ENCODE measurements at places on chromosomes 2 and 18.

DNA sequence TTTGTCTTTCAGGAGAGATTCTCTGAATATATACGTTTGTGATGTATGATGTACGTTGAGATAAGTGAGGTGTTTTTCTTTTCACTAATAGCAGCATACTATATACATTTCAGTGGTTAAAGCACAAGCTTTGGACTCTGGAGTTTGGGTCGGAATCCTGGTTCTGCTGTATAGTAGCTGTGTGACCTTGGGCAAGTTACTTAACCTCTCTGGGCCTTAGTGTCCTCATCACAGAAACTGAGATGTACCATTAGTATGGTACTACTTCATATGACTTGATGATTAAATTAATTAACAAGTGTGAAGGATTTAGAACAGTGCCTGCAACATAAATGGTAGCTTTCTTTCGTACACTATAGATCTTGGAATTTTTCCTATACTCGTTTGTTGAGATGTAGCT is 258.7 kb downstream of the CDCA7 start:
- DNase-seq: no peak

- DNase-seq: no peak
Measured at GRCh38 chr2:42050703-42051542, 3.1 kb downstream of the PKDCC start.

GRCh38 chr2:168191955-168192785 is 55.2 kb downstream of the STK39 start:
- DNase-seq: no peak

GRCh38 chr2:24842081-24843050 is 49.1 kb downstream of the CENPO start:
- no peak for DNase-seq

GRCh38 chr2:136741471-136741870 is 23.9 kb upstream of the THSD7B start:
- DNase-seq: no peak

DNA sequence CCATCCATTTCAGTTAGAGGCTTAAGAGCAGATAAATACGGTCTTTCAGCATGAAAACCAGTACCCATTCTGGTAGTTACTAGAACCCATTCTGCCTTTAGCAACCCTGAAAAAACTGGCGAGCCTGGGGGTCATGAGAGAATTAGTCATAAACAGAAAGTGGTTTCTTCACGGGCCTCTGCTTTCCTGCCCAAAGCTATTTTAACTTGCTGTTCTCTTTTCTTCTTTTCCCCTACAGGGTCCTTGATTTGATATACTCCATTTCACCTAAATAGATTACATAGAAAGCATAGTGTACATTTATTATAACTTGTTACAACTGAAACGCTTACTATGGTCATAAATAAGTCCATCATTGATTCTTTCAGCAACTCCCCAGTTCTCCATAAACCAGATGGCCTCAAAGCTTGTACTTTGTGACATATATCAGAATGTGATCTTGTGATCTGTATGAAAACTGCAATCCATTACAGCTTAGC is 48.3 kb downstream of the WDFY1 start:
- peak; percentile 95 for DNase-seq
